ENCODE measurements at places on chromosomes 4 and X. TPM values are rescaled to one million over a fixed set of nuclear protein-coding genes. Genes with fewer than 3 reads are reported as not detected.

GRCh38 chr4:8244001-8244757, 25.4 kb upstream of the HTRA3 start:
- H3K27ac ChIP-seq = no peak overlapping the region
- peaks cover 2% of the 10 kb centered on the region for H3K27me3 ChIP-seq
- no peak for DNase-seq
- H3K36me3 ChIP-seq = no peaks in the 10 kb centered on the region

GRCh38 chr4:122531514-122531913, 75.0 kb upstream of the IL2 start:
- DNase-seq = no peak
- H3K36me3 ChIP-seq = no peaks in the 10 kb centered on the region
- no peaks in the 10 kb centered on the region for H3K4me1 ChIP-seq
- H3K27ac ChIP-seq = no peak overlapping the region

DNA sequence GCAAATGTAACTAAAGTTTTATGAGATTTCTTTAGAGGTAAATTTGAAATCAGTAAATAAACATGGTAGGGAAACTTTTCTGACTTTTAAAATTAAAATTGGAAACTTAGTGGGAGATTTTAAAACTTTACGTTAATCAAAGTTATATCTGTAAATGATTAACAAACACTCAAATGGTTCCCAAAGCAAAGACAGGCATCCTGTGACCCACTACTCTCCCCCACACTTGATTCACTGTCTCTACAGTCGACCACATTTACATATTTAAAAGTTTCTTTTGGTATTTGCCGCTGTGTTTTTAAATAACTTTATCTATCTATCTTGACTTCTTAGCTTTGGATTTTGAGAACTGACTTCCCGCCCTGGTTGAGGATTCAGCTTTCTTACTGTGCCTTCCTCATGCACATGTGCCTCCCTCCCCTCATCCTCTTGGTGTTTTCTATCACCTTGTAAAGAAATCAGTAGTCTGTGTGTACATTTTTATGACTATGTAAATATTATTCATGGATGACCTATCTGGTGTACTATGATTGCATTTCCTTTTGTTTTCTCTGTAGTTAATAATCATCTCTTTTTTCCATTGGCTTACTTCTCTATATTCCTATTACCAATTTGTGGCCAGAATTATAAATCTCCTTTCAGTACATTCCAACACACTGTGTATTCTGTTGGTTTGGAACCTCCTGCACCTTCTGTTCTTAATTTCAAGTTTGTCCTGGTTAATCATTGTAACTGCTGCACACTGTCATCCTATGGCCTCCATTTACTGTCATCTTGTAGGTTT, 72.6 kb downstream of the WWC2 start:
- peaks cover 66% of the 10 kb centered on the region for H3K4me1 ChIP-seq
- no peaks in the 10 kb centered on the region for H3K27me3 ChIP-seq
- H3K36me3 ChIP-seq = no peaks in the 10 kb centered on the region
- DNase-seq = no peak

DNA sequence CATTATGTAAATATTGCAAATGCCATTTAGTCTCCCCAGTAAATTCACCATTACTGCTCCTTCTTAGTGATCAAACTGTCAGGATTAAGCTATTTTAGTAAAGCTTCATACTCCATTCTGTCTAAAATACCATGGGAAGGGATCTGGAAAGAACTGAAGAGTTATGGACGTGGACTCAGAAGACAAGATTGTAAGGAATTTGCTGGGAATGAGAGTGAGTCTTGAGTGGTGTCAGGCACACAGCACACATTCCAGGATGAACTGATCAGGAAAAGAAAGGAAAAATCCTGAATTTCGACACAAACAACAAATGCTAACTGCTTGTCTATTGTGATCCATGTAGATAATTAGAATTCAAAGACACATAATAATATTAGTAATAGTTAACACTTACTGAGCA, 311.0 kb downstream of the CENPC start:
- H3K27ac ChIP-seq = peak overlapping the region; percentile 39
- no peak for DNase-seq
- no peaks in the 10 kb centered on the region for H3K36me3 ChIP-seq
- H3K4me1 ChIP-seq = peaks cover 10% of the 10 kb centered on the region
- H3K4me3 ChIP-seq = no peak overlapping the region

- no peaks in the 10 kb centered on the region for H3K36me3 ChIP-seq
- peak overlapping the region; percentile 73 for H3K4me3 ChIP-seq
- DNase-seq = no peak
- peaks cover 15% of the 10 kb centered on the region for H3K4me1 ChIP-seq
Observed at GRCh38 chr4:90128961-90129495, 1.8 kb downstream of the CCSER1 start.

GRCh38 chrX:68232206-68232605, 201.1 kb downstream of the OPHN1 start:
- DNase-seq = no peak
- no peaks in the 10 kb centered on the region for H3K36me3 ChIP-seq
- H3K4me1 ChIP-seq = peaks cover 6% of the 10 kb centered on the region
- H3K27ac ChIP-seq = no peak overlapping the region
- no peak overlapping the region for H3K4me3 ChIP-seq

- no peaks in the 10 kb centered on the region for H3K27me3 ChIP-seq
- DNase-seq = no peak
- H3K4me1 ChIP-seq = peaks cover 43% of the 10 kb centered on the region
- H3K4me3 ChIP-seq = no peak overlapping the region
- no peaks in the 10 kb centered on the region for H3K36me3 ChIP-seq
Observed at GRCh38 chrX:154056770-154057241, 37.1 kb upstream of the IRAK1 start.

GRCh38 chrX:19368576-19368975, 24.8 kb downstream of the PDHA1 start:
- H3K27me3 ChIP-seq = no peaks in the 10 kb centered on the region
- DNase-seq = no peak
- peaks cover 4% of the 10 kb centered on the region for H3K36me3 ChIP-seq
- H3K4me3 ChIP-seq = no peak overlapping the region
- H3K4me1 ChIP-seq = peaks cover 12% of the 10 kb centered on the region

- H3K4me1 ChIP-seq = peaks cover 10% of the 10 kb centered on the region
- no peaks in the 10 kb centered on the region for H3K36me3 ChIP-seq
- DNase-seq = no peak
- H3K27ac ChIP-seq = peak overlapping the region; percentile 63
- no peak overlapping the region for H3K4me3 ChIP-seq
- H3K27me3 ChIP-seq = no peaks in the 10 kb centered on the region
Observed at GRCh38 chr4:66590488-66591215, 920.4 kb upstream of the EPHA5 start.

- peak overlapping the region; percentile 38 for H3K27ac ChIP-seq
- no peak overlapping the region for H3K4me3 ChIP-seq
- no peak for DNase-seq
- H3K36me3 ChIP-seq = peaks cover 14% of the 10 kb centered on the region
Observed at GRCh38 chr4:168218645-168219044, 99.9 kb downstream of the DDX60 start.

GRCh38 chrX:11409957-11410356, 116.7 kb downstream of the AMELX start:
- DNase-seq = no peak
- no peaks in the 10 kb centered on the region for H3K27me3 ChIP-seq
- H3K36me3 ChIP-seq = no peaks in the 10 kb centered on the region
- no peak overlapping the region for H3K27ac ChIP-seq

- H3K27ac ChIP-seq = no peak overlapping the region
- no peaks in the 10 kb centered on the region for H3K4me1 ChIP-seq
- no peaks in the 10 kb centered on the region for H3K36me3 ChIP-seq
- H3K4me3 ChIP-seq = no peak overlapping the region
Observed at GRCh38 chr4:100547541-100548199, 29.8 kb upstream of the EMCN start.

DNA sequence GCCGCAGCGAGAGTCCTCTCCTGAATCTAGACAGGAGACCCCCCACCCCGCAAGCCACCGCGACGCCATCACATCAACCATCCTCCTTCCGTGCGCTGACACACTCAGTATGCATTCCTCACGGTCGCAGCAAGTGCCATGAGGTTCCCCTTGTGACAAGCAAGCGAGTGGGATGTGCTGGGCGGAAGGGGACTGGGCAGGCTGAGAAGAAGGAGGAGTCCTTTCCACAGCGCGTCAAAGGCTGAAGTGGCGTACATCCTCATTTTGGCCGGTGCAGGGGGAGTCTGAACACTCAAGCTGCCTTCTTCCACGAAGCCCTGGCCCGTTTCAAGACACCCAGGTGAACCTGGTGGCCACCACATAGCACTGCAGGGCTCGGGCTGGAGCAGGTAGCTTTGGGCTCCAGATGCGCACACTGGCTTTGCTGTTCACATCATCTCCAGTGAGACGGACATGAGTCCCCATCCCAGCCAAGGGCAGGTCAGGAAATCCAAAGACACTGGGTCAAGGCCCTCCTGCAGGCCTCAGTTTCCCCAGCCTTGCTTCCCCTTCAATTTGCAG, 30.4 kb downstream of the CCNQ start:
- H3K27me3 ChIP-seq = no peaks in the 10 kb centered on the region
- H3K27ac ChIP-seq = no peak overlapping the region
- DNase-seq = no peak

DNA sequence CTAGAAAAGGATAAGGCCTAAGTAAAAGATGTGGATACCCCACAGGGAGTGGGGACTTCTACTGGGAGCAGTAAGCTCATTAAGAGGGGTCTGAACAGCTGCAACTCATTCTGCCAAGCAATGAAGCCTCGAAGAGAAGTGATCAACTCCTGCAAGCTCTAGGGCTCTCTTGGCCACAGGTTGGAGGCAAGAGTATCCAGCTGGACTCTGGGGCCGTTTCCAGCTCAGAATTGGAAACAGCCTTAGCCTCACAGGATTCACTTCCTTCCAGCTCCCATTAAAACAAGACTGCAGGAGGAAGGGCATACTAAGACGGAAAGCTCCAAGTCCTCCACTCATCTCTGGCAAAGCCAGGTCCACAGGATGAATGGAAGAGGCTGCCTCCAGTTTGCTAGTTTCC, 126.3 kb downstream of the ATG4A start:
- peaks cover 2% of the 10 kb centered on the region for H3K36me3 ChIP-seq
- no peak for DNase-seq
- peaks cover 4% of the 10 kb centered on the region for H3K4me1 ChIP-seq

Gene IL21
- total RNA-seq = not detected

Gene CLCN5
- total RNA-seq = 12.4 TPM

Gene DNAAF6
- total RNA-seq = not detected

Gene SAGE1
- total RNA-seq = not detected

Gene MAGEB1
- not detected for total RNA-seq

Measured in chondrocyte (in vitro differentiated cells).